Calu3 (cell line): ENCODE measurements at places on chromosomes 7 and 10. TPM values are rescaled to one million over a fixed set of nuclear protein-coding genes. Genes with fewer than 3 reads are reported as not detected.

The RNF148 gene
- total RNA-seq, result 0.76 and 0.99 TPM in 2 replicates

DNA sequence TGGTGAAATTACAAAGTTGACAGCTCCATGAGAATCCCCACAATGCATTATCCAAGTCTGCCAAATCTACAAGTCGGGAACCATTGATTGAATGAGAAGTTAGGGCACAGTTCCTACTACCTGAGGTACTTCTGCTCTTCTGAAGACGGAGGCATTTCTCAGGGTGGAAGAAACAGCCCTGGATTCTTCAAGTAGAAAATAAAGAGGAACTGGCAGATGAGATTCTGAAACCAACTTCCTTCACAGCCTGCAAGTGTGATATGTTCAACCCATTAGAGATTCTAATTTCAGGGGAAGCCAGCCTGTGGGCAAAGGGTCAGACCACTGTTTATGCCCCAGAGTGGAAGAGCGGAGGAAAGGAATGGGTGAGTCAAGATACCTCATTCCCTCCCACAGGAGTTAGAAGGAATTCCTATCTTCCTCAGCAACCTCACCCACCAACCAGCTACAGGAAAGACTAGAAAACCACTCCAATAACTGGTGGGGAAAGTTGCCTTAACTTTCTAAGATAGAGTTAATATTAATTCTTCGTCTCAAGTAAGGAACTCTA lies 50.5 kb upstream of the BMPER start:
- DNase-seq, result no peak

DNA sequence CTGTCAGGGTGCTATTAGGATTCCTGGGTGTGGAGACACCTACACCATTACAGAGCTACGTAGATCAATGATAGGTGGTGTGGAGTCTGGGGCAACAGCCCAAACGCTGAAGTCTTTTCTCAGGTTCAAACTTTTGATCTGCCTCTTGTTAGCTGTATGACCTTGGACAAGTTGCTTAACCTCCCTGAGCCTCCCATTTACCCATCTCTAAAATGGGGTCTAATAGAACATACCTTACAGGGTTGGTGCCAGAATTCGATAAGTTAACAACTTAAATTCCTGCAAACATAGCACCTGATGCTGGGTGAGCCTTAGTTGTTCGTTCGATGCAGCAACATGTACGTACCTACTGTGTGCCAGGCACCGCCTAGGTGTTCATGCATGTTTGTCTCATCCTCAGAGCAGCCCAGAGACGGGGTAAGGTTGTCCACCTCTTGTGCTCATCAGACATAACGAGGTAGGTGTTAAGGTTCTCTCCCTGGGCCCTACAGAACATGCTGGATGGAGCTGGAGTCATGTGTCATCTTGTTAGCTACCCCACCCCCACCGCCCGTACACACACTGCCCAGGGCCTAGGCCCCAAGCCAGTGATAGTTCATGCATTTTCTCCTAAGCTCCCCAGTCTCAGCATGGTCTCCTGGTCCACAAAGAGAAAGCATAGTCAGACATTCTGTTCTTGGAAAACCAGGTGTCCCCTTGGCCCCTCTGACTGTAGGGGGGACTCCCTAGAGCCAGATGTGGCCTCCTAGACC lies 41.0 kb upstream of the SLC29A3 start:
- DNase-seq, result no peak

DNA sequence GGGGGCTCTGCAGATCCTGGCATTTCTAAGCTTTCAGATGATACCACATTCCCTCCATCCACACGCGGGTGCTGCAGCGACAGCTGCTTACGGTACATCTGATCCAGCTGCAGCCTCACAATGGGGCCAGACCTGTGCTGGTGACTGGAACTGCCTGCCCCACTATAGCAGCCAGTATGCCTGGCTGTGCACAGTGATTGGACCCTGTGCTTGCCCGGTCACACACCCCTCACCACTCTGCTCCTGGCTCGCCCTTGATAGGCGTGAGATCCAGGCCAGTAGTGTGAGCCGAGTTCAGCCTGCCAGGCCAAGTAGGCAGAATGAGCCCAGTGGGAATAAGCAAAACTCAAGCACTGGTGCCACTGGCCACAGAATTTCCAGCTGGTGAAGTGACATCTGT lies 164.8 kb downstream of the NRBF2 start:
- no peak for DNase-seq

- DNase-seq, result no peak
Observed at GRCh38 chr10:61701706-61702105, 39.0 kb downstream of the CABCOCO1 start.

The RHOBTB1 gene
- total RNA-seq, result 9.8 and 10.2 TPM in 2 replicates

The PDCD11 gene
- 33.0 and 41.3 TPM in 2 replicates for total RNA-seq

The SPAM1 gene
- total RNA-seq, result not detected in 2 replicates

GRCh38 chr7:31099451-31100444 lies 47.6 kb downstream of the ADCYAP1R1 start:
- DNase-seq, result no peak

DNA sequence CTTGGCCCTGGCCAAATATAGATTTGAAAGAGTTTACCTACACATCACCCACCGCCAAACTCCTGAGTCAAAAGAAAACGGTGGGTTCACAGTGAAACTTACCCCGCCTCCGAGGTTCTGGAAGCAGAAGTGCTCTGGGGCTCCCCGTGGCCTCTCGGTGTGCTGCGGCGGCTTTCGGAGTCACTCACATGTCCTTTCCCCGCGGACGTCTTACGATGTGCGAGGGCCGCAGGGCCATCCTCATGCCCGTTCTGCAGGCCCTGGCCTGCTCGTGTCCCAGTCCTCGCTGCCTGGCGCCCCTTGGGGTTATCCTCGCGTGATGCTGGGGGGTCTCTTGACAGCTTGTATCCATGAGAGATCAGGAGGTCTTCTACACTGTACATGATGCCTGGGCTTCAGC lies 12.0 kb downstream of the JCAD start:
- DNase-seq, result no peak

The WDFY4 gene
- not detected in 2 replicates for total RNA-seq

DNA sequence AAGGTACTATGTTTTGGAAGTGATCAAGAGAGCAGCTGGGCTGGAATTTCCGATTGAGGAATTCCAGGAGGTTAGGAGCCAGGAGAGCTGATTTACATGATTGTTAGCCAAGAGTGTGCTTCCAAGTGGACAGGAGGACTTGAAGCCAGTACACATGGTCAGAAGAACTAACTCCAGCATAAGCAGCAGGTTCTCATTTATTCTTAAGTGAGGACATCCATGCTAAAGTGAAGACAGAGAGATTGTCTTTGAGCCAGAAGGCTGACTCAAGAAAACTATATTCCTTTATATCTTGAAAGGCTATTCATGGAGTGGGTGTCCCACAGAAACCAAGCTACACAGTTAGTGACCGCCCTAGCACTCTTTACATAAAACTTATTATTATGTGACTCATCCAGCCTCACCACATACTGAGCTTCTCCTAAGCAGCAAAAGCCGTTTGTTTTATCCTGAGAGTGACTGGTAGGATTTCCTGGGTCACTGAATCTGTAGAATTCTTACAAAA lies 56.7 kb upstream of the SEMA3A start:
- no peak for DNase-seq

The KCNH2 gene
- total RNA-seq, result 0.45 and 0.66 TPM in 2 replicates

GRCh38 chr7:86939197-86939814 lies 120.1 kb downstream of the ELAPOR2 start:
- DNase-seq, result peak; percentile 55

The HOXA1 gene
- total RNA-seq, result 0.24 and 0.44 TPM in 2 replicates

The CCDC3 gene
- not detected in 2 replicates for total RNA-seq

DNA sequence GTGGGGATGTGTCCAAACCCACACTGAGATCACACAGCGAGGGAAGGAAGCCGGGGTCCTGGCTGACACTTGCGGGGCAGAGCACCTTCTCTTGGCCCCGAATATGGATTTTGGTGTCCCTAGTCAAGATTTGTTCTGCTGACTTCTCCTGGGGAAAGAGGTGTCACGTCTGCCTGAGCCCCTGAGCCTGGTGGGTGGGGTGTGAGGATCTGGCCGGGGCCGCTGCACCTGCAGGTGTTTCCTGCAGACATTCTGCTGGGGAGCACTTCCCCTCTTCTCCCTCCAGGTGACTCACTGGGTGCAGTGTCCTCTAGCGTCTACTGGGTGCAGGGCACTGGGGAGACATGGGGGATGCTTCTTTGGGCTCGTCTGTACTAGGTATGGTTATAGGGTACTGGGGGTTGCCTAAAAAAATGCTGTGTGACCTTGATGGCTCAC lies 99.2 kb downstream of the GRK5 start:
- DNase-seq, result no peak

The FAM25C gene
- not detected in 2 replicates for total RNA-seq

- DNase-seq, result no peak
Observed at GRCh38 chr7:55342216-55342871, 22.8 kb upstream of the LANCL2 start.

The PHYHIPL gene
- not detected in 2 replicates for total RNA-seq

DNA sequence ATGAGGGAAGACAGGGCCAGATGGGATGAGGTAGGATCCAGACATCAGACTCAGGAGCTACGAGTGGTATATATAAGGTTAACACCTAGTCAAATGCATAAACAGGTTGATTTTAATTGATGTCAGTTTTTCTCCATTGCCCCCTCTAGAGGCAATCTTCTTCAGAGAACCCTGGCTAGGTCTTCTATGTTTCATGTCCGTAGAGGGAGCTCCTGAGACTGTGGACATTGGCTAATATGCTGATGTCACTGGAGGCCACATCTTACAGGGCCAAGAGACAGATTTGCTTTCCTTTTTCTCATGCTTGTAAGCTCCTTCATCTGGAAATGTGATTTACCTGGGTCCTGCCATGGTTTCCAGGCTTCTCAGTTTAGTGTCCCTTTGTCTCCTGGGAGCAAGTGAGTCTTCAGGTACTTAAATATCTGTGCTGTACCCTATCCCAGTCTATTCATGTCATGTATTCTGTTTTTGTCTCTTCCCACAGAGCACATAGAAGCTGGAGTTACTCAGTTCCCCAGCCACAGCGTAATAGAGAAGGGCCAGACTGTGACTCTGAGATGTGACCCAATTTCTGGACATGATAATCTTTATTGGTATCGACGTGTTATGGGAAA lies 161.6 kb upstream of the PRSS1 start:
- peak; percentile 50 for DNase-seq

DNA sequence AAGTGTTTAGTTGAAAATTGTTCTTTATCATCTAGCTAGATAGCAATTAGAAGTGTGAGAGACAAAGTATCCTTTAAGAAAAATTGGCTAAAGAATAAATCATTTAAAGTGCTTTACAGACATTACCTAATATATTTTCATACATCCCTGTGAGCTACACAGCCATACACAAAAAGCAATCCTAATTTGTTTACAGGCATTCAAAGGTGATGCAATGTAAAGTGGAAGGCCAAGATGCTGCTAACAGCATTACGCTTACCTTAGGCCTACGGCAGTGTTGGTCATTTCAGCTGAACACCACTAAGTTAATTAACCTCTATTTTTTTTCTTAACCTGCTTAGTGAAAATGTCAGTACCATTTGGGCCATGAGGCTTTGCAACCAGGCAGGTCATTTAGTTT lies 10.7 kb upstream of the CASD1 start:
- no peak for DNase-seq

DNA sequence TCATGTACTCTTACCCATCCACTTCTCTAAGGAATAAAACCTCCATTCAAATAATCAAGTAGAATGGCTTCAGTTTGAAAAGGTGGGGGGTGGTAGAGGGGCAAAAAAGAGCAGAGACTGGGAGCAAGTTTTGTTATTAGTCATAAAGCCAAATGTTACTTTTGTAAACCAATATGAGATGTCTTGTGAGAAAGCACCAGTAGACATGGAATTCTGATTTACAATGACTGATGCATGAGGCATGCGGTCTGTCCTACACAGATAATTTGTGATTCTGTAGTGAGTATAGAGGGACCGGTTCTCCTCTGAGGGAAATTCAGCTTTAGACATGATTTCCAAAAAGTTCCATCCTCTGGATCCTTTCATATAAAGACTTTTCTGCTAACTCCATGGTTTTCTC lies 12.9 kb upstream of the ABCA13 start:
- DNase-seq, result no peak

DNA sequence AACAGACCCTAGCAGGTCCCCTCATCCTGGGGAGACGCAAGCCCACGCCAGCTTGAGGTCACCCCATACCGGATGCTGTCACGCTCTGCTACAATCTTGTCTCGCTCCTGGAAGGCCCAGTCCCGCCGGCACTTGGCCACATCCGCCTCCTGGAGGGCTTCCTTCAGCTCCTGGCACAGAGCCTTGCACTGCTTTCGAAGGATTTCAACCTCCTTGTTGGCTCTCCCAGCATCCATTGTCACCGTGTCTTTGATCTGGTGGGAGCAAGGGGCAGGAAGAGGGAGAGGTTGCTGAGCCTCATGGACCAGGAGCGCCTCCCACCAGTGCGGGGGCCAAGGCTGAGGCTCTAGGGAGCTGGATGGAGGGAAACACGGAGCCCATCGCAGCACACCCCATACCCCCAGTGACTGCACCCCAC lies 90.9 kb downstream of the DLG5 start:
- DNase-seq, result no peak

DNA sequence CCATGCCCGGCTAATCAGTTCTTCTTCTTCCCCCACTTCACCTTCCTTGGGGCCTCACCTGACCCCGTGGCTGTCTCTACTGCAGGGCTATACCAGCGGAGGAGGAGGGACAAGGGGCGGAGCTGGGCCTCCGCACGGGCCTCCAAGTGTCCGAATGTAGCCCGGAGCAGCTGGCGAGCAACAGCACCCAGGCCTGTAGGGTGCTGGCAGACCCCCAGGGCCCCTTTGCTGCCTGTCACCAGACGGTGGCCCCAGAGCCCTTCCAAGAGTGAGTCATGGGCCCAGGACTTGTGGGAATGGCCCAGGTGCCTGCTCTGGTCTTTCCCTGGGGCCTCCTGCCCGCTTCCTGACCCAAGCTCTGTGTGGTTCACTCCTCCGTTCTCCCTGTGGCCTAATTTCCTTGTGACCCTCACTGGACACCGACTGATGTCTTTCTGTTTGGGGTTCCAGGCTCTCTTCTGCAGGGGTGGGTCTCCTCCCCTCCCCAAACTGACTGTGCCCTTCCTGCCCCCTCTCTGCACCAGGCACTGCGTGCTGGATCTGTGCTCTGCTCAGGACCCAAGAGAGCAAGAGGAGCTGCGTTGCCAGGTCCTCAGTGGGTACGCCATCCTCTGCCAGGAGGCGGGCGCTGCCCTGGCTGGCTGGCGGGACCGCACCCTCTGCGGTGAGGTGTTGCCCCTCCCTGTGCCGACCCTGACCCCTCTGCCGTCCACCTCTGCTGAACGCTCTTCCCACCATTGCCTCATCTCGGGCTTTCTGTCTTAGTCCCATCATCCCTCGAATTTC lies 35.2 kb downstream of the EPHB4 start:
- peak; percentile 16 for DNase-seq

DNA sequence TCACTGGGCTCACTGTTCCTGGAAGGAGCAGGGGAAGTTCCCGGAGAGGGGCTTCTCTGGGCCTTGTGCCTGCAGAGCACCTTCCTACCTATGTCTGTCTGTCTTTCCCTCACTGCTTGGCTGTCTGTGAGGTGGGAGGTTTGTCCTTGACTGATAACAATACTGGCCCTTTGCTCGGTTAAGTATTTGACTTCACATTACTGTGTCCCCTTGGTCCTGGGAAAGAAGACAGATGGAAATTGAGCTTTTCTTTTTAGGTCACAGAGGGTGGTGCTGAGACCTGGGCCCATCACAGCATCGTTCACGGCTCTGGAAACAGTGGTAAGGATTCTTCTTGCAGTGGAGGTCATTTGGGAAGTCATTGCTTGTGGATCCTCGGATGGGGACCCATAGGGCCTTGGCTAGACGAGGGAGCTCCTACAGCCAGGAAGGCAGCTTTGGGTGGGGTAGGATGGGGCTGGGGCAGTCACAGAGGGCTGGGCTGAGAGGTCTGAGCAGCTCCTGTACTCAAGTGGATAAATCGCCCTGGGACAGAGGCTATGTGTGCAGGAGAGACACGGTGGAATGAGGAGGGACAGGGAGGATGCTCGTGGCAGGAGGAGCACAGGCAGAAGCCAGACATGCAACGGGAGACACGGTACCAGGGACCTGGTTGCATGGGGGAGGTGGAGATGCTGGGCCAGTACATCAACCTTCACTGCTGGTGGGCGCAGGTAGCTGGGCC lies 450.2 kb downstream of the PLXNA4 start:
- no peak for DNase-seq

The ITGB1 gene
- total RNA-seq, result 1,388 and 1,455 TPM in 2 replicates
